ENCODE measurements at places on chromosomes 7 and 10.

DNA sequence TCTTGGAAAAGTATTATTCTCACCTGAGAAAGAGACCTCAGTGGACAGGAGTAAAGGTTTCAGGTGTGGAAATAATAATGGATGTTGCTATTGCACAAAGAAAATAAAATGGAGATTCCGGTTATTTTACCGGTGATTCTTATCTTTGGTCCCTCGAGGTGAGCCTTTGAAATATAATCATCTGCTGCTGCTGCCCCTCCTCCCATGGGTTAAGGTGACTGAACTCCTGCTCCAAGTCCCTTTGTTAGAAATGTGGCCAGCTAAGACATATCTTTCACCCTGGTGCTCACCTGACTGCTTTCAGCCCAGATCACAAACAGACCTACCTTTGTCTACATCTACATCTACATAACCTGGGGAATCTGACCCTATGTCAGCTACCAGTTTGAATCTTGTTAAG, 5.7 kb downstream of the CUBN start:
- no peak for DNase-seq

DNA sequence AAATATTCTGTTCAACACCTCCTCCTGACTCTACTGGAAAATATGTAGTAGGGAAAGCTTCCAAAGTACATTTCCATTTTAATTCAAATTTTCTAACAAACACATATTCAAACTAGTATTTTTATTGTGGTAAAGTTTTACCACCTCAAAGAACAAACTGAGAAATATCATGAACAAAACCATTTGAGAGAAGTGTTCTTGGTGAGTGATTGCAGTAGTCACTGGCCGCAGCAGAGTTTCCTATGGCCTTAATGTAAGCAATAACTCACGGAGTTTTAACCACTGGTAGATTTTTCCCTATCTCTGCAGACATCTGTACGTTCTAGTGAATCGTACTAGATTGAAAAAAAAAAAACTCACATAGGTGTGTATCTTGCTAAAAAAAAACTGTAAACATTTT, 487.0 kb upstream of the FZD8 start:
- no peak for DNase-seq

DNA sequence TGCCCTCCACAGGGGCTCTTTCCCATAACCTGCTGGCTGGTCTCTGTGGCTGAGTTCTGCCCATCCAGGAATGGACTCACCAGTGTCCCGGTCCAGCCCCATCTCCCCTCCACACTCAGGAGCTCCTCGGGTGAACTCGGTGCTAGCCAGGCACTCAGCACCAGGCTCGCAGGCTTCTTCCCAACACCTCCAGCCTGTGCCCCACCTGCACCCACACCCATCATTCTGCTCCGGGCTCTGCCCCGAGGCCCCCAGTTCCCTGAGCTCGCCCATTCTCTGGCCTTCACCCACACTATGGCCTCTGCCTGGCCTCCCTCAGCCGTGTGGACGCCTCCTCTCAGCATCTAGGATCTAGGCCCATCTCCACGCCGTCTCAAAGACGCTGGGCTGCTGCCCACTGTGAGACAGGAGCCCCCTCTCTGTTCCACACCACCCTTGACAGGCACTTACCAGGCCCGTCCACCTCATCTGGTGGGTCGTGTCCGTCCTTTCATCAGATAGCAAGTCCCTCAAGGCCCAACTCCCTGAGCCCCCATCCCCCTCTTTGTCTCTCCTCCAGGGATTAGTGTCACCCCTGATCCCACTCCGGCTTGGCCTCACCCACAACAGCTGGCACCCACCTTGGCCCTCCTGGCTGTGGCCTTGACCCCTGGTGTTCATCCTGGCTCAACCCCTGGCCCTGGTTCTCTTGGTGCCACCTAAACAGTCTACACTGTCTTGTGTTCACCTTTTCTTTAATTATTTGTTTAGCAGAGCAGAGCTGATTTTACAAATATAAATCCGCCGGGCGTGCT, 76.0 kb upstream of the FAM20C start:
- no peak for DNase-seq

GRCh38 chr10:68787813-68788212, 39.5 kb upstream of the STOX1 start:
- no peak for DNase-seq

GRCh38 chr7:105759670-105760550, 116.5 kb downstream of the ATXN7L1 start:
- DNase-seq, result no peak

- no peak for DNase-seq
These were observed 183.9 kb downstream of the WNT2 start for GRCh38 chr7:117138981-117139380.

GRCh38 chr10:27716521-27716920, 29.1 kb downstream of the MKX start:
- DNase-seq, result no peak

GRCh38 chr7:110386913-110387312, 704.0 kb upstream of the LRRN3 start:
- DNase-seq, result no peak

- DNase-seq, result no peak
These were observed 30.7 kb downstream of the WDR86 start for GRCh38 chr7:151379193-151379520.

GRCh38 chr10:44392420-44392819, 7.5 kb upstream of the CXCL12 start:
- no peak for DNase-seq

- DNase-seq, result no peak
These were observed 4.7 kb upstream of the NRF1 start for GRCh38 chr7:129606803-129607202.

- no peak for DNase-seq
These were observed 219.1 kb downstream of the EMX2 start for GRCh38 chr10:117761695-117762094.

DNA sequence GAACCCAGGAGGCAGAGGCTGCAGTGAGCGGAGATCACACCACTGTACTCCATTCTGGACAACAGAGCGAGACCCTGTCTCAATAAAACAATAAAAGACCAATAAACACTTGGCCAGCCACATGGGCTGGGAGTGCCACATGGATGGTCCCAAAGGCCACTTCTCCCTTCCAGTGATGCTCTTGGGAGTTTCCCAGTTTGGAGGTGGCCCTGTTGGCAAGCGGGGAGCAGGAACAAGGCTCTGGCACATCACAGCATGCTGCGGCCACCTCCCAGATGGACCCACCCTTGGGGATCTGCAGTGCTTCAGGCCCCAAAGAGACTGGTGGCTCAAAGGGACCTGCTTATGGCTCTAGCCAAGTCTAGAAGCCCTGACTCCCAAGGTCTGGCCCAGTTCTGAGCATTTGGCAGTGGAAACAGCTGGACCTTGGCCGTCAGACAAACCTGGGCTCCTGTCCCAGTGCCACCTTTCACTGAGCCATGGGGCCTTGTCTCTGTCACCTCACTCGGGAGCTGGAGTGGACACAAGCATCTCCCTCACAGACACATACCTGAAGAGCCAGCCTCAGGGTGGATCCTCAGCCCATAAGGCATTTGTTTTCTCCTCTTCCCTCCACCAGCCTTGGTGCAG, 91.7 kb downstream of the COL13A1 start:
- DNase-seq, result no peak

DNA sequence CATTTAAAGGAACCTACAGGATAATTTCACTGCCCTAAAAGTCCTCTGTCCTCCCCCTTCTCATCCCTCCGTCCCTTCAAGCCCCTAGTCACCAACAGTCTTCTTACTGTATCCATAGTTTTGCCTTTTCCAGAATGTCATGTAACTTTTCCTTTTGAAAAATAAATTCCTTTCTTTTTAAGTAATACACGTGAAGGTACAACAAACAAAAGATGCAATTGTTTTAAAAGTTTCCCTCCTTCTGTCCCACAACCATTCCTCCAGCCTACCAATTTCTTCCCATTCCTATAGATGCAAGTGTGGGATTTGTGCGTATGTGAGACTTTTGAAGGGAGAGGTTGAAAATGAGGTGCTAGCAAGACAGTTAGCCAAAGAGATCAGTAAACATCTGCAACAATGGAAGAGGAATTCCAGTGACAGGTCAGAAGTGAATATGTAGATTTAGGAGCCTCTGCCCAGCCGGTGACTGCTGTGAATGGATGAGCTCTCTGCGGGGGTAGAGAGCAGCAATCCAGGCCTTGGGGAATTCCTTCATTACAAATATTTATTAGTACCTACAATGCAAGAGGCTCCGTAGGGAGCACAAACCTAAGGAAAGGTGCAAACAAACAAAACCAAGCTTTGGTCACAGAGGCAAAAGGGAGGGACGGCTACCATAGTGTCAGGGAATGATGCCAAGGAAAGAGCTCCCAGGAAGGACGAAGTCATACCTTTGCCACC, 243.6 kb downstream of the SKIDA1 start:
- DNase-seq, result no peak

DNA sequence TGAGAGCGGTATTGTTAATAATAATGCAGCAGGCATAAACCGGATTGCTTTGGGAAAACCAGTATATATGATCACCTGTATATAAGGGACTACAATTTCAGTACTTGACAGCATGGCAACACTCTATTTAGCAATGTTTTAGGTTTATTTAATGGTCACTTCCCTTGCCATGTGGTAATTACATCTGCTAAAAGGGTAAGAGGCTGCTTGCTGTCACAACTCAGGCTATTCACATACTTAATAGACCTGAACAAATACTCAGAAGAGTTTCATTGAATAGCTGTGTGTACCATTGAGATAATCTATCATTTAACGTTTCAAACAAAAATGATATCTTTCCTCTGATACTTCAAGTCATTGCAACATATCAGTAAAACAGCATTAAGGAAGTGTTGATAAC, 90.1 kb downstream of the PCDH15 start:
- DNase-seq, result no peak

GRCh38 chr7:141406347-141406746, 144.9 kb upstream of the AGK start:
- DNase-seq, result no peak

DNA sequence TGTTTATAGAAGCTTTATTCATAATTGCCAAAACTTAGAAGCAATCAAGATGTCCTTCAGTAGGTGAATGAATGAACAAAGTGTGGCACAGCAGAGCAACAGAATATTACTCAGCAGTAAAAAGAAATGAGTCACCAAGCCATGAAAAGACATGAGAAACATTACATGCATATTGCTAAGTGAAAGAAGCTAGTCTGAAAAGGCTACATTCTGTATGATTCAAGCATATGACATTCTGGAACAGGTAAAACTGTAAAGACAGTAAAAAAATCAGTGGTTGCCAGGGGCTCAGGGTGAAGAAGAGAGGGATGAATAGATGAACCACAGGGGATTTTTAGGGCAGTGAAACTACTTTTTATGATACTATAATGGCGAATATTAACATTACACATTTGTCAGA, 80.9 kb upstream of the APBB1IP start:
- DNase-seq, result no peak

GRCh38 chr7:146146831-146147486, 30.4 kb downstream of the CNTNAP2 start:
- DNase-seq, result no peak

DNA sequence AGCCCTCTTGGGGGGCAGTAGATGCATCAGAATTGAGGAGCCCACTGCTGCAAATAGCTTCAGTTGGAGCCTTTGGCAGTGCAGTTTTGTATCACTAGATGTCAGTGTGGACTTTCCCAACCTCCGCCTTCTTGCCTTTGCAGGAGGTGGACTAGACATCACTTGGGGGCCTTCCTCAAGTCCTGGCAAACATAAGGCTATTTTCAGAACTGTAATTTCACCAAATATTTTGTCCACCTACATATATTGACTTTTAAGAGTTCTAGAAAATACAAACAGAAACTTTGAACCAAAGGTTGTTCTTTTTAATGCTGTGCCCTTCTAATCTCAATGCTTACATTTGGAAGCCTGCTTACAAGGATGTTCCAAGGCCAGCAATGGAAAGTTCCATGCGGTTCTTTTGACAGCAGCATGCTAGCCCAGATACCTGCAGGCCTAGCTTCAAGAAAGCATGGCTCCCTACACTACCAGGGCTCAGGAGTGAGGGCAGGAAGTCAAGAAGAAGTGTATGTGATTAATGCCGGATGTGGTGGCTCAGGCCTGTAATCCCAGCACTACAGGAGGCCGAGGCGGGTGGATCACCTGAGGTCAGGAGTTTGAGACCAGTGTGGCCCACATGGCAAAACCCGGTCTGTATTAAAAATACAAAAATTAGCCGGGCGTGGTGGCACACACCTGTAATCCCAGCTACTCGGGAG, 8.0 kb upstream of the ZNRF2 start:
- DNase-seq, result peak; percentile 10

DNA sequence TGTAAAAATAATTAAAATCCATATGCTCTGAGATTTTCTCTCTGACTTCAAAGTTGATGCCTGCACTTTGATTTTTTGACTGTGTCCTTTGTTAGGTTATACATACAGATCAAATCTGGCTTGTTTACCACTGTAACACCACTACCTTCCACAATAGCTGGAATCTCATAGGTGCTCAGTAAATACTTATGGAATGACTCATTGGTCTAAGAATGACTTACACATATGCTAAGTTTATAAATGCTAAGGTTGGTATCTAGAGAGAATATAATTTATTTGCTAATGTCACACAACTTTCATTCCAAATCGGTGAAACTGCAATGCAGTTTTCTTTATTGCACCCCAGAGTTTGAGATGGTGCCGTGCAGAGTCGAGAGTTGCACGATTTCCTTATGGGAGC, 578.5 kb downstream of the SH2D4B start:
- DNase-seq, result no peak

- DNase-seq, result no peak
These were observed 64.9 kb downstream of the CRPPA start for GRCh38 chr7:16356301-16356958.

GRCh38 chr7:42014625-42015618, 222.1 kb downstream of the GLI3 start:
- DNase-seq, result no peak

DNA sequence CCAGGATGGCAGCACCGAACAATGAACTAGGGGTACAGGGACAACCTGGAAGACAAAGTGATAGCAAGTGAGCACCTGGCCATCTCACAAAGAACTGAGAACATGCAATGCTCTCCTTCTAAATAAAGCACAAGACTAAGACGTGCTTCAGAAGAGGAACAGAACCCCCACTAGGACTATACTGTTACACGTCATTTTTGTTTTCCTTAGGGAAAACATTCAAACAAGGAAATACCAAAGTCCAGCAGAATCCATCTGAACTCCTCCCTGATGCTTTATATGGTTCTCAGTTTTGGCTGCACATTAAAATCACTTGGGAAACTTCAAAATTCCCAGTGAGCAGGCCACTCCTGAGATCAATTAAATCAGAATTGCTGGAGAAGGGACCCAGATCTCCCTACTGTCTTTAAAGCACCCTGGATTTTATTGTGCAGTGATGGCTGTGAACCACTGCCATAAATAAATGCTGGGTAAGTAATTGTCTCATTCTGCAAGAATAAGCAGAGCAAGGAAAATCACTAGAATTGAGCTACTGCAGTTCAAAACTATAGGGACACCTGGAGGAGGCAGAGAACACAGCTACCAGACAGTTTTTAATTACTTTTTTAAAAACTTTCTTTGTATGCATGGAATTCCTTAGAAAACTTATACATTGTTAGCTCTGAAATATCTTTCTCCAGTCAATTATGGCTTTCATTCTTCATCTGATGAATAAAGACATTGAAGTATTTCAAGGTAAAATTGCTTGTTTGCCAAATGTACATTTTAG, 866.5 kb upstream of the GHITM start:
- no peak for DNase-seq

DNA sequence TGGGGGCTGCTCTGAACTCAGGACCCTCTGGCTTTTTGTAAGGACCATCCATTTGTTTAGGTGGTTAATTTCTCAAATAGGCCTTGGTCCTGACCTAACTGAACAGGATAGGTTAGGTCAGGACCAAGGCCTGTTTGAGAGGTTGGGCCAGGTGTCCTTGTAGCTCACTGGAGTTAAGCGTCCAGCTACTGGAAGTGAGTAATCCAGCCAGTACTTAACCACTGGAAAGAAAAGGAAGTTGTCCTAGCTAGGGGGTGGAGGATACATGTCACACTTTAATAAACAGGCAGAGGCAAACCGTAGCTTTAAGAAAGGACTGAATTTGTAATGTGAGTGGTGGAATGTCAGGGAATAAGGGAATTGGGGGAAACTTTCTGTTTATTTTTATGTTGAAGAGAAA, 96.0 kb downstream of the GPR85 start:
- DNase-seq, result no peak

Data from stimulated activated CD4-positive, alpha-beta T cell treated with anti-CD3 and anti-CD28 coated beads, Interleukin-1b, Interleukin-23, amount 100 ng/mL, for 1 hour (primary cell).